ENCODE measurements at places on chromosomes 16 and 17.
A peak's percentile ranks its signal among the peaks of the same experiment; 100 is the strongest.

GRCh38 chr16:67104845-67105244 lies 4.9 kb upstream of the PHAF1 start:
- no peak overlapping the region for H3K4me3 ChIP-seq
- H3K27ac ChIP-seq, result no peak overlapping the region
- no peaks in the 10 kb centered on the region for H3K27me3 ChIP-seq
- DNase-seq, result no peak
- no peaks in the 10 kb centered on the region for H3K36me3 ChIP-seq

- no peaks in the 10 kb centered on the region for H3K4me1 ChIP-seq
- peaks cover 37% of the 10 kb centered on the region for H3K27me3 ChIP-seq
- no peak overlapping the region for H3K27ac ChIP-seq
- no peak for DNase-seq
These were observed 74.1 kb downstream of the NT5M start for GRCh38 chr17:17377071-17377967.

DNA sequence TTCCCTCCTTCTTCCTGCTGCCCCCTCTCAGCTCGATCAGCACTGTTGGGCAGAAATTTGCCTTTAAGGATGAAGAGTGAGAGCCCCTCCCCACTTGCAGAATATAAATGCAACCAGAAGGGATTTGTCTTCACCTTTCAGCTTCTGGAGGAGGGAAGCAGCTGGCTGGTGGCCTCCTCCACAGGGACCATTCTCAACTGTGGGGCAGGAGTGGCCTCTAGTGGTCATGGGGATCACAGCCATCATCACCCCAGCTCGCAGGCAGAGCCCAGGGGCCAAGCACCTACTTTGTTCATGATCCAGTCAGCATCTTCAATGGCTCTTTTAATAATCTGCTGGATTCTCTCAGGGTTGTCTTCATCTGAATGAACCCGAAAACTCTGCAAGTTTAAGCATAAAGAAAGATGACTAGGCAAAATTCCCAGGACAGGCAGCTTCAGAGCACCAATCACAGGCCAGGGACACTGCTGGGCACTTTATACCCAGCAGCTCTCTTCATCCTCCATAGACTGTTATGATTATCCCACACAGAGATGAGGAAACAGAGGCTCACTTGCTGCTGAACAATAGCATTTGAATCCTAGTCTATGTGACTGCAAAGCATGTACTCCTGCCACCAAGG lies 13.1 kb downstream of the LYRM9 start:
- H3K4me3 ChIP-seq, result no peak overlapping the region
- H3K27ac ChIP-seq, result no peak overlapping the region
- H3K36me3 ChIP-seq, result peaks cover 11% of the 10 kb centered on the region
- DNase-seq, result peak; percentile 63

- H3K36me3 ChIP-seq, result peaks cover 54% of the 10 kb centered on the region
- no peaks in the 10 kb centered on the region for H3K27me3 ChIP-seq
- DNase-seq, result no peak
- no peak overlapping the region for H3K27ac ChIP-seq
- H3K4me1 ChIP-seq, result peaks cover 3% of the 10 kb centered on the region
- H3K4me3 ChIP-seq, result no peak overlapping the region
These were observed 1.5 kb upstream of the SPEM1 start for GRCh38 chr17:7418472-7419152.

DNA sequence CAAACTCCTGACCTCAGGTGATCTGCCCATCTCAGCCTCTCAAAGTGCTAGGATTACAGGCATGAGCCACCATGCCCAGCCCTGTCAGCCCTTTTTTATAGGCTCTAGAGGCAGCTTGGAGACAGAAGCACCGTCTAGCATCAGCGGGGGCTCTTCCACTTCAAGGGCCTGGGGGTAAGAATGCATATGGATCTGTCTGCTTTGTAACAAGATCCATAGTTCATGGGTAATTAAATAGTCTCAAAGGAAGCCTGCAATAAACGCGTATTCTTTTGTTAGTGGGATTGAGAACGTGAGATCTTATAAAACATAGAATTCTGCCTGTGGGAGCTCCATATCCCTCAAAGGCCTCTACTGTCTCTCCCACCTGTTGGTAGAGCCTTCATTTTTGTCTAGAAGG lies 142.1 kb downstream of the SHISA6 start:
- no peaks in the 10 kb centered on the region for H3K27me3 ChIP-seq
- no peak for DNase-seq
- H3K4me1 ChIP-seq, result no peaks in the 10 kb centered on the region

DNA sequence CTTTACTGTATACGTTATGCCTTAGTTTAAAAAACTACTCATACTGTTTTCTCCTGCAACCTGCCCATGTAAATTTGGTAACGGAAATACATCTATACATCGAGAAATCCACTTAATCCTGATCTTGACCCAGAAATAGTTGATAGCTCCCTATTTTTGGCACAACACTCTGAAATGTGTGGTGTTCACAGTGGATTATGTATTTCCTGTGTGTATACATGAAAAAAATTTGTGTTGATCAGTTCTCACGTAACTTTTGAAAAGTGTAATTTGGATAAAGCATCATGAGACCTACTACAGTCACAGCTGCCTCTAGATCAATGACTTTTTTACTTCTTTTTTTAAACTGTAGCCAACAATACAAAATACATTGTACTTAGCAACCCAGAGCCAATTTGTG lies 90.7 kb downstream of the VMP1 start:
- no peak overlapping the region for H3K4me3 ChIP-seq
- no peak overlapping the region for H3K27ac ChIP-seq
- H3K4me1 ChIP-seq, result peaks cover 2% of the 10 kb centered on the region
- no peak for DNase-seq
- H3K36me3 ChIP-seq, result peaks cover 7% of the 10 kb centered on the region
- no peaks in the 10 kb centered on the region for H3K27me3 ChIP-seq

- H3K4me3 ChIP-seq, result no peak overlapping the region
- no peaks in the 10 kb centered on the region for H3K36me3 ChIP-seq
- H3K27me3 ChIP-seq, result peaks cover 27% of the 10 kb centered on the region
- no peak overlapping the region for H3K27ac ChIP-seq
- DNase-seq, result no peak
These were observed 16.2 kb downstream of the CA4 start for GRCh38 chr17:60165971-60166370.

DNA sequence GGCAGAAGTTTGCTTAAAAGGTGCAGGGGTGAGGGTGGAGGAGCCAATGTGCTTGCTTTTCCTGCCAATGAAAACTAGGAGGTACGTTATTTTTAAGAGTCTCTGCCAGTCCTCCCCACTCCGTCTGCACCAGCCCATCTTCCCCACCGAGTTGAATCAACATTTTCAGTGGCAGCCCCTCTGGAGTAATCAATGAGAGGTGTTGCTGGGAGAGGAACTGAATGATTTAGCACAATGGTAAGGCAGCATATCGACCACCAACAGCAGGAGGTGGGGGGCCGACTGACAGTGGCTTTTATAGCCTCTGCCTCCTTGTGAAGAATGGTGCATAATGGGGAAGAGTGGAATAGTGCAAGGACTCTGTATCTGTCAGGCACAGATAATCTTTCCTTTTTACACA lies 1465.0 kb upstream of the GOT2 start:
- no peak overlapping the region for H3K4me3 ChIP-seq
- H3K4me1 ChIP-seq, result no peaks in the 10 kb centered on the region
- no peaks in the 10 kb centered on the region for H3K36me3 ChIP-seq

DNA sequence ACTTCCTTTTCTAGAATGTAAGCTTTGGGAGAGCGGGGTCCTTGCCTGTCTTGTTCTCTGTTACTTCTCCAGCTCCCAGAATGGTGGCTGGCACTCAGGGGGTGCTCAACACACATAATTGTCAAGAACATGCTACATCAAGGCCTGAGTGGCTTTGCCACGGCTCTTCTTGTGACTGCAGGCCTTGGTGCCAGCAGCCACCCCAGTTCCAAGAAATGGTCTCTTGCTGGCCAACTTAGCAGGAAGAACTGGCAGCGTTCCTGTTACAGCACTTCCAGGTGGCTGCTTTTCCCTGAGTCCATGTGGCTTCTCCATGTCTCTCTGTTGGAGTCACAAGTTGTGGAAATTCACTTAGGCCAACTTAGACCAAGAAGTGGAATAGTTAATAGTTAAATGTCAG lies 36.1 kb downstream of the PRKCB start:
- H3K27me3 ChIP-seq, result no peaks in the 10 kb centered on the region
- H3K4me3 ChIP-seq, result no peak overlapping the region
- no peaks in the 10 kb centered on the region for H3K36me3 ChIP-seq
- no peaks in the 10 kb centered on the region for H3K4me1 ChIP-seq
- no peak overlapping the region for H3K27ac ChIP-seq

DNA sequence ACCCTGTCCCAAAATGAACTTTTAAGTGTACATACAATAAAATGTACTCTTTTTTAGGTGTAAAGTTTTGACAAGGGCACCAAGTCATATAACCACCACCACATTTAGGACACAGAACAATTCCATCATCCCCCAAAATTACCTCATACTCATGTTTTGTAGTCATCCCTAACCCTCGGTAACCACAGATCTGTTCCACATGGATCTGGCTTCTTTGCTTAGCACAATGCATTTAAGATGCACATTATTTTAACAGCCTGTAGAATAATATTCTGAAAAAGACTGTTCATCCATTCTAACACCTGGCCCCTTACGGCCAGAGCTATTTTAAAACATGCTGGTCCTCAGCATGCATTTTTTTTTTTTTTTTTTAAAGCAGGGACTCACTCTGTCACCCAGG lies 25.2 kb upstream of the CFAP20 start:
- no peak overlapping the region for H3K27ac ChIP-seq
- H3K4me3 ChIP-seq, result no peak overlapping the region
- peaks cover 20% of the 10 kb centered on the region for H3K36me3 ChIP-seq
- no peaks in the 10 kb centered on the region for H3K4me1 ChIP-seq
- no peak for DNase-seq

DNA sequence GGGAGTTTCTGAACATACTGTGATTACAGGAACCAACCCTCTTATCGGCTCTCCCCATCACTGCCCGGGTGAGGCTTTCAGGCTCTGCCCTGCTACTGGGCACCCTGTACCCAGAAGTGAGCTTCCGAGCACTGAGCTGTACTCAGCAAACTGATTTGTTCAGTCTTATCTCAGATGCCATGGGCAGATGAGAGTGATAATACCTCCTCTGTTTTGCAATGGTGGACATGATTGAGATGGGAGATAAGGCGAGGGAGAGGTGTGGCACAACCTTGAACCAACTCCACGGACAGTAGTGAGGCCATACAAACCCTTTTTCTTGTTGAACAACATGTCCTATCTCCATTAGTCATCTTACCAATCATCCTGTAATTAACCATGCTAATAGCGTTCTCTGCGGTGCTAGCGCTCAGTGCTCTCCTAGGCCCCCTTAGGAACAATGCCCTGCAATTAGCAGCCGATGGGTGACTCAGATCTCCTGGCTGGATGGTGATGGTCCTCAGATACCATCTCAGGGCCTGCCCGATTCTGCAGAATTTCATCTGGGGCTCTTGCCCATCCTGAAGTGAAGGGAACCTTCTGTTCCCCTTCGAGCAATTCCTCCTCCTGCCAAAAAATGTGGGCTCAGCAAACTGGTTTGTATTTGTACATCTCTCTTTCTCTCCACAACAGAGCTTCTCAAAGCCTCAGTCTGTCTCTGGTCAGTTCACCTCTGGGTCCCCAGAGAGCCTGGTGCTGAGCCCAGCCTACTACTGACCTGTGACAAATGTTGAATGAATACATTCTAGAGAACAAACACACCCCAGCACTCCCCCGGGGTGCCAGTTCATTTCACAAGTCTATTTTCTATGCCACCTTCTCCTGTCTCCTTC lies 139.3 kb upstream of the IRX3 start:
- no peak overlapping the region for H3K4me3 ChIP-seq
- H3K36me3 ChIP-seq, result no peaks in the 10 kb centered on the region
- peaks cover 6% of the 10 kb centered on the region for H3K4me1 ChIP-seq
- H3K27ac ChIP-seq, result no peak overlapping the region
- peaks cover 24% of the 10 kb centered on the region for H3K27me3 ChIP-seq
- no peak for DNase-seq

DNA sequence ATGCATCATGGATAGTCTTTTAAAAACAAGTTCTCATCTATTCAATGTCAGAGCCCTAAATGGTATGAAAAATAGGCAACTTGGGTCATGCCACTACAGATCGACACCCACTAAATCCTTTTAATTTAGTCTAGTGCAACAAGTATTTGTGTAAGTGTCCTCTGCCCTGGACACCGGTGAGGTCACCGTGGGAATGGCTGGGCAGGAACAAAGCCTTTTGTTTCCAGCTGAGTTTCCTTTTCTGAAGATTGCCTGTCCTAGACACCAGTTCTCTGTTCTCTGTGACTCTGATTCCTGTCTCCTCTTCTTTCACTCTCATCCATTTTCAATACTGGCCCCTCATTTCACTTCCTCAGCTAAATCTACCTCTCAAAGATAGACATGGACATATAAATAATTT lies 446.5 kb downstream of the MAF start:
- no peak overlapping the region for H3K4me3 ChIP-seq
- no peaks in the 10 kb centered on the region for H3K4me1 ChIP-seq
- no peak overlapping the region for H3K27ac ChIP-seq
- no peaks in the 10 kb centered on the region for H3K36me3 ChIP-seq
- H3K27me3 ChIP-seq, result peaks cover 4% of the 10 kb centered on the region

DNA sequence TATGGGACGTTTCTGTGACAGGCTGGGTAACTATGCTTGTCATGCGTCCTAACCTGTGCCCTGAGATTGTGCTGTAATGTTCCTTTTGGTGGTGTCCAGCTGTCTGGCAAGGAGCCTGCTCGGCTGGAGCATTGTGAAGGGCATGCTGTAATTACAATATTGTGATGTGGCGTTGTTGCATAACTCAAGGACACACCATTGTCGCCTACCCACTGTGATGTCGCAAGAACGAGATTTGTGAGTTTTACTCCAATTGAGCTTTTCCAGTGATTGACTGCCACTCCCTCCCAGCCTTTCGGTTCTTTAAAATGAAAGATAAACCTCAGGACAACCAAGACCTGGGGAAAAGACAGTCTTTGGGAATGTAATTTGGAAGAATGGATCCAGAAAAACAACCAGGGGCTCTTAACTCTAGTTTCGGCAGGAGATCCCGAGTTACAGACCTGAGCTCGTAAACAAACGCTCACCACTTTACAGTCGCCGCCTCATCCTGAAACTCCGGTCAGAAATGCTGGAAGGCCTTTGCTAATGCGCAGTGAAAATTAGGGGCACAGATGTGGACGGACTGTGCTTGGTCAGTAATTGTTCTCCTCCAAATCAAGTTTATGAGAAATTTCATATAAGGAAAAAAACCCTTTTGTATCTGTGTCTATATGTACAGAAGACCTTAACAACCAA lies 1.3 kb downstream of the ZNF750 start:
- H3K27ac ChIP-seq, result no peak overlapping the region
- peak; percentile 32 for DNase-seq
- no peaks in the 10 kb centered on the region for H3K27me3 ChIP-seq
- H3K36me3 ChIP-seq, result no peaks in the 10 kb centered on the region
- H3K4me1 ChIP-seq, result peaks cover 5% of the 10 kb centered on the region

GRCh38 chr16:1351215-1351581 lies 480 bp downstream of the TSR3 start:
- DNase-seq, result no peak
- no peaks in the 10 kb centered on the region for H3K27me3 ChIP-seq
- peaks cover 29% of the 10 kb centered on the region for H3K4me1 ChIP-seq
- H3K4me3 ChIP-seq, result peak overlapping the region; percentile 98

Data from mesenchymal stem cell (in vitro differentiated cells and primary cell).